ENCODE measurements at places on chromosomes 13 and 19. TPM values are rescaled to one million over a fixed set of nuclear protein-coding genes. Genes with fewer than 3 reads are reported as not detected.
A peak's percentile ranks its signal among the peaks of the same experiment; 100 is the strongest.

DNA sequence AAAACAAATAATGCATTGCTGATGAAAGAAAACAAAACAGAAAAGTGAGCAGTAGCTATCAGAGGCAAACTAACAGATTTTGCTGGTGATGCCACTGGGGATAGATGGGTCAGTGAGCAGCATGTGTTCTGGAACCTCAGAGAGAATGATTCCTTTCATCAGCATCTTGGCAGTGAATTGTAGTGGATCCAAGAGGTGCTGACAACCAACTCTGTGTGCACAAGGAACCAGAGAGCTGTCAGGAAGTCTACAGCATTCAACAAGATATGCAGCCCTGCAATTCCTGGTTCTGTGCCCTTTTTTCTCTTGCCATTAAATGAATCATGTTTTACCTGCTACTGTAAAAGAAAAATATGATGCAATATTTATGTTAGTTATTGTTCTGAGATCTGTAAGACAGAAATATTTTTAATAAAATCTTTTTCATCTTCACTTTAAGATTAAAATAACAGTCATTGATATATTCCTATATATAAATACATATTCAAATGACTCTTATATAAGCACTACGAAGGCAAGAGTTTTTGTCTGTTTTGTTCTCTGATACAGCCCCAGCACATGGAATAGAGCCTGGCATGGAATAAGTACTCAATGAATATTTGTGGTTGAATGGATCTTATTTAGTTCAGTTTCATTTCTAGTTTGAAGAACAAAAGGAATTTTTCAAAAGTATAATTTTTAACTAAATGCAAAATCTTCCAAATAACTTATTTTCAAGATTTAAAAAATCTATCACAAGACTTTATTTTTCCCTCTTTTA is 80.8 kb downstream of the FREM2 start:
- peaks cover 10% of the 10 kb centered on the region for H3K4me1 ChIP-seq
- no peak for DNase-seq
- H3K36me3 ChIP-seq, result peaks cover 13% of the 10 kb centered on the region
- no peak overlapping the region for H3K4me3 ChIP-seq
- no peaks in the 10 kb centered on the region for H3K27me3 ChIP-seq

GRCh38 chr13:59906413-59907049 is 257.2 kb downstream of the DIAPH3 start:
- H3K27me3 ChIP-seq, result no peaks in the 10 kb centered on the region
- no peak for DNase-seq
- no peak overlapping the region for H3K4me3 ChIP-seq

The GNA15 gene
- 3.9 TPM for total RNA-seq

The CABP5 gene
- total RNA-seq, result not detected

The SLAIN1 gene
- total RNA-seq, result 27.7 TPM

- no peak overlapping the region for H3K4me3 ChIP-seq
- no peak overlapping the region for H3K27ac ChIP-seq
- peaks cover 6% of the 10 kb centered on the region for H3K4me1 ChIP-seq
- no peaks in the 10 kb centered on the region for H3K36me3 ChIP-seq
- DNase-seq, result no peak
Observed at GRCh38 chr19:1970003-1970805, 29.2 kb downstream of the CSNK1G2 start.

DNA sequence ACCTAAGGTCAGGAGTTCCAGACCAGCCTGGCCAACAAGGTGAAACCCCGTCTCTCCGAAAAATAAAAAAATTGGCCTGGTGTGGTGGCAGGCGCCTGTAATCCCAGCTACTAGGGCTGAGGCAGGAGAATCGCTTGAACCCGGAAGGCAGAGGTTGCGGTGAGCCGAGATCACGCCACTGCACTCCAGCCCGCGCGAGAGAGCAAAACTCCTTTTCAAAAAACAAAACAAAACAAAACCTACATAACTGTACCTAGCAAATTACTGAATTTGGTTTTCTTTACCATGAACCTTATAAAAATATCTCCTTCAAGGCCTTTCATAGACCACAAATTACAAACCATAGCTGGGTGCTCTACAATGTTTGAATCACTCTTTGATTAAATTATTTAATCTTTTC is 760 bp downstream of the ZNF91 start:
- no peaks in the 10 kb centered on the region for H3K27me3 ChIP-seq
- H3K4me3 ChIP-seq, result peak overlapping the region; percentile 99
- H3K36me3 ChIP-seq, result peaks cover 39% of the 10 kb centered on the region
- H3K4me1 ChIP-seq, result peaks cover 3% of the 10 kb centered on the region
- DNase-seq, result no peak
- peak overlapping the region; percentile 99 for H3K27ac ChIP-seq

DNA sequence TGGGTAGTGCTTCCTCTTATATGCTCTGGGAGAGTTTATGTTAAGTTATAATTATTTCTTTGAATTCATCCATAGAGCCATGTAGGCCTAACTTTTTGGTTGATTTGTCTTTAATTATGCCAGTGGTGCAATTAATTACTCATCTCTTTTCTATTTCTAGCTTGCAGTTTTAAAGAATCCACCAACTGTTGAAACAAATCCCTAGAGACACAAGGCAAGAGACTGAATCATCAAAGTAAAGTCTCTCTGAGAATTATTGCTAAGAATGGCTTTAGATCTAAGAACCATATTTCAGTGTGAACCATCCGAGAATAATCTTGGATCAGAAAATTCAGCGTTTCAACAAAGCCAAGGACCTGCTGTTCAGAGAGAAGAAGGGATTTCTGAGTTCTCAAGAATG is 5.9 kb upstream of the ZNF551 start:
- no peak overlapping the region for H3K27ac ChIP-seq
- no peak overlapping the region for H3K4me3 ChIP-seq
- peaks cover 23% of the 10 kb centered on the region for H3K27me3 ChIP-seq
- no peaks in the 10 kb centered on the region for H3K36me3 ChIP-seq
- no peaks in the 10 kb centered on the region for H3K4me1 ChIP-seq

The TMEM238 gene
- total RNA-seq, result 14.0 TPM

- no peak overlapping the region for H3K4me3 ChIP-seq
- H3K4me1 ChIP-seq, result peaks cover 21% of the 10 kb centered on the region
- no peaks in the 10 kb centered on the region for H3K27me3 ChIP-seq
- no peak overlapping the region for H3K27ac ChIP-seq
- peaks cover 9% of the 10 kb centered on the region for H3K36me3 ChIP-seq
Observed at GRCh38 chr13:23850134-23850533, 39.1 kb downstream of the MIPEP start.

DNA sequence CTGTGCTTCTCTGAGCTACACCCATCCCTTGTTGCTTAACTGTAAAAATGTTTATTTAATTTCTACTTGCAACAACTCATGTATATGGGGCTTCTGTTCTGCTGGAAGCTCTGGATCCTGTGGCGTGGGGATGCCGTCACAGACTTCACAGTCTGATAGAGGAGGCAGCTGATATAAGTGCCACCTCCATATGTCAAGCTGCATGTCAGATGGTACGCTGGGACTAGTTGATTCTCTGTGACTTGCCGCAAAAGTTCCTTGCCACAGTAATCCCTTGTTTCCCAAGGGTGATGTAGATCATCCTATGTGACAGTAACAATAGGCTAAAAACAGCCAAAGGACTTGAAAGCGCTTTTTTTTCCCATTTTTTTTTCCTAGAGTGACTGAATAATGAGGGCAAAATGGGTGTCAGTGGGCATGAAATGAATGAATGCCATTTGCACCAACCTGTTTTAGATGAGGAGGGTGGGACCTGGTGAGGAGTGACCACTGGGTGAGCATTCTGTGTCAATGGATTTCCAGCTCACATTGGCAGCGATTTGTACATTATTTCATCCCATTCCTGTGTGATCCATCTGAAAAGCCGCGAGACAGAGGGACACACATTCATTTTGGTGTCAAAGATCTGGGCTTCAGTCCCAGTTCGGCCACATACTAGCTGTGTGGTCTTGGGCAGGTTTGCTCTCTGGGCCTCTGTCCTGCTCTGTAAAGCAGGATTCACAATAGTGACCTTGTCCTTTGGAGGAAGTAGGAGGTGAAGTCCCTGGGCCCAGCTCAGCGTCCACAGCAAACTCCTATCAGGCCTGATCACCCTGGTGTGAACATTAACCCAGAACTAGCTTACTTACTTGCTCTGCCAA is 88.9 kb upstream of the RNF113B start:
- peak overlapping the region; percentile 51 for H3K27ac ChIP-seq
- H3K4me3 ChIP-seq, result no peak overlapping the region
- no peaks in the 10 kb centered on the region for H3K27me3 ChIP-seq
- peaks cover 53% of the 10 kb centered on the region for H3K4me1 ChIP-seq

DNA sequence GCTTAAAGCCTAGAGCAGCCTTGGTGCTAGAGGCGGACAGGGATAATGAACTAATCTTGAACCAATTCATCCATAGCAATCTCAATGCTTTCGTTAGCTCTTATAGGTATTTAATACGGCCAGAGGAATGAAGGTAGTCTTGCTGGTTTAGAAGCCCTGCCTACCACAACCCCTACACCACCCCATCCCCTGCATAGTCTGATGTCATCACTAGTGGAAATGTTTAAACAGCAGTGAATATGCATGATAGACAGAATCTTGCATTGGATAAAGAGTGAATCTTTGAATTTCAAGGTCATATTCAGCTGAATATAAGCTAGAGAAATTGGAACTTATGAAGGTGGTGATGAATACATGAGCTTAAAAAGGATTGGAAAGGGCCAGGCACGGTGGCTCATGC is 321.9 kb downstream of the ITGBL1 start:
- DNase-seq, result no peak
- H3K27ac ChIP-seq, result no peak overlapping the region
- no peaks in the 10 kb centered on the region for H3K4me1 ChIP-seq
- H3K4me3 ChIP-seq, result no peak overlapping the region
- no peaks in the 10 kb centered on the region for H3K36me3 ChIP-seq
- peaks cover 9% of the 10 kb centered on the region for H3K27me3 ChIP-seq

- H3K4me3 ChIP-seq, result no peak overlapping the region
- DNase-seq, result no peak
- peaks cover 12% of the 10 kb centered on the region for H3K4me1 ChIP-seq
- peak overlapping the region; percentile 4 for H3K27ac ChIP-seq
- H3K36me3 ChIP-seq, result peaks cover 4% of the 10 kb centered on the region
- H3K27me3 ChIP-seq, result no peaks in the 10 kb centered on the region
Observed at GRCh38 chr13:22285867-22286266, 615.0 kb downstream of the FGF9 start.

- no peaks in the 10 kb centered on the region for H3K4me1 ChIP-seq
- peaks cover 3% of the 10 kb centered on the region for H3K27me3 ChIP-seq
- no peak overlapping the region for H3K4me3 ChIP-seq
- no peaks in the 10 kb centered on the region for H3K36me3 ChIP-seq
Observed at GRCh38 chr19:5832061-5832460, 7.4 kb downstream of the FUT6 start.

DNA sequence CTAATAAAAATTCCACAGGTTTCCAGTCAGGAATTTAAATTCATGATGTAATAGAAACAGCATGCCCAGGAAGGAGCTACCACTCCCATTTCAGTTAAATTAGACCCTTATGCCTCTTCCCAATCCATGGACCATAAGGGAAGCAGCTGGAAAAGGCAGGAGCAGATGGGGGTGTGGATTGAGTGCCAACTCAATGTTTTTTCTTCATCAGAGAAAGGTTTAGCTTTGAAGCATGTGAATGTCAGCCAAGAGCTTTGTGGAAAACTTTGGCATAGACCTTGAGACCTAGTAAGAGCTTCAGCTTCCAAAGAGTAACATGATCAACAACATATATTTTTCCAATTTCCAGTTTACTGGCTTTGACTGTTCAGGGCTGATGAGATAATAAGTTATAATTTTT is 2139.9 kb downstream of the PCDH9 start:
- no peak overlapping the region for H3K27ac ChIP-seq
- DNase-seq, result no peak
- H3K4me1 ChIP-seq, result no peaks in the 10 kb centered on the region
- no peak overlapping the region for H3K4me3 ChIP-seq

GRCh38 chr19:19335408-19336158 is 15.0 kb downstream of the MAU2 start:
- no peak for DNase-seq
- no peaks in the 10 kb centered on the region for H3K27me3 ChIP-seq
- H3K27ac ChIP-seq, result peak overlapping the region; percentile 52
- H3K36me3 ChIP-seq, result peaks cover 7% of the 10 kb centered on the region

- no peak overlapping the region for H3K4me3 ChIP-seq
- peaks cover 28% of the 10 kb centered on the region for H3K4me1 ChIP-seq
- no peaks in the 10 kb centered on the region for H3K27me3 ChIP-seq
Observed at GRCh38 chr13:110411688-110412059, 104.6 kb downstream of the COL4A2 start.

- peaks cover 56% of the 10 kb centered on the region for H3K27me3 ChIP-seq
- H3K4me1 ChIP-seq, result no peaks in the 10 kb centered on the region
- no peak overlapping the region for H3K27ac ChIP-seq
- no peaks in the 10 kb centered on the region for H3K36me3 ChIP-seq
- no peak for DNase-seq
- no peak overlapping the region for H3K4me3 ChIP-seq
Observed at GRCh38 chr19:3801412-3802096, 15.4 kb upstream of the MATK start.

DNA sequence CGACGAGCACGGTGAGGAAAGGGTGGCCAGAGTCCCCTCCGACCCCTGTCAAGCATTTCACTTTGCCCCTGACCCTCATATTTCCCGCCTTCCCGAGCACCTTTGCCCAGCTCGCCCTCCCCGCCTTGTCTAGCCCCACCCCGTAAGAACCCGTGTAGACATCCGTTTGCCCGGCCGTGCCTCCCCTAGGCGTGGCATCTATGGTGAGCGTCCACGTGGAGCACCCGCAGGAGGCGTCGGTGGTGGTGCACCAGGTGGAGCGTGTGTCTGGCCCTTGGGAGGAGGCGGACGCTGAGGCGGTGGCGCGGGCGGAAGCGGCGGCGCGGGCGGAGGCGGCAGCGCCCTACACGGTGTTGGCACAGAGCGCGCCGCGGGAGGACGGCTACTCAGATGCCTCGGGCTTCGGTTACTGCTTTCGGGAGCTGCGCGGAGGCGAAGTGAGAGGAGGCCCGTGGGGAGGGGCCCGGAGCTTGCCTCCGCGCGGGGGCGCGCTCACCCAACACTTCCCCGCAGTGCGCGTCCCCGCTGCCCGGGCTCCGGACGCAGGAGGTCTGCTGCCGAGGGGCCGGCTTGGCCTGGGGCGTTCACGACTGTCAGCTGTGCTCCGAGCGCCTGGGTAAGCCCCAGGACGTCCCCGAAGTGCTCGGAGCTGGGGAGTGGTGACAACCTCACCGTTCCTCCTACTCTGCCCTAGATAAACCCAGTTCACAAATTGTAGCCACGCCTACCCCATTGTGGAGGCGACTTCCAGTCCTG is 4.2 kb downstream of the LTBP4 start:
- H3K4me3 ChIP-seq, result peak overlapping the region; percentile 89
- peak overlapping the region; percentile 78 for H3K27ac ChIP-seq
- peaks cover 29% of the 10 kb centered on the region for H3K4me1 ChIP-seq
- H3K27me3 ChIP-seq, result peaks cover 64% of the 10 kb centered on the region
- no peak for DNase-seq

DNA sequence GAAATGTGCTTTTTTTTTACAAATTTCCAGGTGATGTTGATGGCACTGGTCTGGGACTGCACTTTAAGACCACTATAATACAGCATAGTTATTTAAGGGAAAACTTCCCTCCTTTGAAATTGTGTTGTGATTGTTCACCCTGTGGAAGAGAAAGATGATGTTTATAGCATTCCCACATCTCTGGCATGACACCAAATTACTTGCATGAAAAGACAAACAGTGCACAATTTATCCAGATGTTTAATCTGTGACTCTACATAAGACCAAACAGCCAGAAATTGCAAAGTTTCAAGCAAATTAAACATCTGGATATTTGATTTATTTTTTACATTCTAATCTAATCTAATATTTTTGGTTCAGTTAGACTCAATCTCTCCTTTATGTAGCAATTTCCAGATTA is 51.6 kb downstream of the UFM1 start:
- H3K36me3 ChIP-seq, result no peaks in the 10 kb centered on the region
- H3K4me3 ChIP-seq, result no peak overlapping the region
- H3K27ac ChIP-seq, result no peak overlapping the region

All from type B pancreatic cell (in vitro differentiated cells).